CD8-positive, alpha-beta memory T cell (primary cell): ENCODE measurements at places on chromosomes 7 and 10. TPM values are rescaled to one million over a fixed set of nuclear protein-coding genes. Genes with fewer than 3 reads are reported as not detected.

Gene FAM13C
- polyA plus RNA-seq, result not detected

Gene DRGX
- polyA plus RNA-seq, result not detected

Gene HSPA12A
- not detected for polyA plus RNA-seq

Gene RAPGEF5
- 0.86 TPM for polyA plus RNA-seq

Gene NXPH1
- not detected for polyA plus RNA-seq

Gene ZP3
- 2.2 TPM for polyA plus RNA-seq
